ENCODE measurements at places on chromosomes 1 and 21.

DNA sequence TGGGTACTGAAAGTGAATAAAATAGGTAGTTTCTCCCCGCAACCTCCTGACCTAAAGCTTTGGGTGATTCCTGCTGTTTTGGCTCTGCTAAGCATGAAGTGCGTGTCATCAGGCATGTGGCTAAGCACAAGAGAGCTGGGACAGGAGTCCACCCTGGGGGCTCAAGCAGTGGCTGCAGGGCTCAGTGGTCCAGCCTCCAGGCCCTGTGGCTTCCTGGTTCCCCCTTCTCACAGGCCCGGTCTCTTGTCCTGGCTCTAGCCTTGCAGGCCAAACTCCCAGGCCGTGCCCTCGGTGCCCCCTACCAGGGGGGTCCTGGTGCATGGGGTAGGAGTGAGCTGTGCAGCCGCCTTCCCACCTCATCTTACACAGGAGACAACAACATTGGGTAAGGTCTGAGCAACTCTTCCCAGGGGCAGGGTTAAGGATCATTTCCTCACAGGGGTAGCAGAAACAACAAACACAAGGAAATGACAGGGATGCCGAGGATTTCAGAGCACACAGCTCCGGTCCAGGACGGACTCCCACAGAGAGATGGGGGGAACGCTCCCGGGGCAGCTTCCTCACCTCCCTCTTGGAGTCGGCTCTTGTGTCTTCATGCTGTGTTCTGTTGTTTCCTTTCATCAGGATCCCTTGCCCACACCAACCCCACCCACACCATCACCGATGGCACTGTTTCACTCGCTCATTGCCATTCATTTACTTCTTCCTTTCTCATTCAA, 19.8 kb upstream of the SLC2A1 start:
- no peak for DNase-seq

- DNase-seq, result no peak
Measured at GRCh38 chr1:164563721-164564360, 4.9 kb downstream of the PBX1 start.

- DNase-seq, result no peak
Measured at GRCh38 chr1:172383536-172383935, 36.9 kb upstream of the C1orf105 start.

DNA sequence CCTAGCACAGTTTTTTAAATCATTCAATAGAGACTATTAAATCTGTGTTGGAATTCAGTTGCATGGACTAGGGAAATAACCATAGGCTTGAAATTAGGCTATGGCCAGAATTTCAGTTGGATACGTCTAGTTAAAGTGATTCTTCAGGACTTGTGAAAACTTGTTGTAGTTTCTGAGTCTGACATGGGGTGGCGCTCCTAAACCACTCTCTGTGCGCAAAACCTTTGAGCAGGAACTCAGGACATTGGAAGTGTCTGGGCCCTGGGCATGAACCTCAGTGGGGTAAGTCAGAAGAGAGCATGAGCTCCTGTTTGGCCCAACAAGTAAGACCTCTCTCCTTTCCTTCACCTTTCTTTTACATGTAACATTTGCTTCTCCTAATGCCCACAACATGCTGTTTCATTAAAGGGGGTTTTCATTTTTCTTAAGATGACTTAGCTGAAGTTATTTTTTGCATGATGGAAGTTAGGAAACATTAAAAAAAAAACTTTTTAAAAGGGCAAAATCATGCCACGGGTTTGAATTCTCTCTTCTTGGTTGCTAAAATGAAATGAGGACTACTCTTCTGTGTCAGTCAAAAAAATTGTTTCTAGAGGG, 17.1 kb upstream of the CCDC190 start:
- DNase-seq, result peak; percentile 73

DNA sequence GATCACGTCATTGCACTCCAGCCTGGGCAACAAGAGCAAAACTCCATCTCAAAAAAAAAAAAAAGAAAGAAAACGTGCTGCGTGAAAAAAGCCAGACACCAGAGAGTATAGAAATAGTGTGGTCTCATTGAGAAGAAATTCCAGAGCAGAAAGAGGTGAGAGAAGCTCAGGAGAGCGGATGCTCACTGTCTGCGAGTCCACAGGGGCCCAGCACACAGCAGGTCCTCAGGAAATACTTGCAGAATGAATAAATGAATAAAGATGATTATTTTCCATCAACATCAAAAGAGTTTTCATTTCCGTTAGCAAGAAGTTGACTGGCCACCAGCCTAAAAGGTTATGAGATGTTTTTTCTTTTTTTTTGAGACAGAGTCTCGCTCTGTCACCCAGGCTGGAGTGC, 14.4 kb downstream of the CASP9 start:
- no peak for DNase-seq

DNA sequence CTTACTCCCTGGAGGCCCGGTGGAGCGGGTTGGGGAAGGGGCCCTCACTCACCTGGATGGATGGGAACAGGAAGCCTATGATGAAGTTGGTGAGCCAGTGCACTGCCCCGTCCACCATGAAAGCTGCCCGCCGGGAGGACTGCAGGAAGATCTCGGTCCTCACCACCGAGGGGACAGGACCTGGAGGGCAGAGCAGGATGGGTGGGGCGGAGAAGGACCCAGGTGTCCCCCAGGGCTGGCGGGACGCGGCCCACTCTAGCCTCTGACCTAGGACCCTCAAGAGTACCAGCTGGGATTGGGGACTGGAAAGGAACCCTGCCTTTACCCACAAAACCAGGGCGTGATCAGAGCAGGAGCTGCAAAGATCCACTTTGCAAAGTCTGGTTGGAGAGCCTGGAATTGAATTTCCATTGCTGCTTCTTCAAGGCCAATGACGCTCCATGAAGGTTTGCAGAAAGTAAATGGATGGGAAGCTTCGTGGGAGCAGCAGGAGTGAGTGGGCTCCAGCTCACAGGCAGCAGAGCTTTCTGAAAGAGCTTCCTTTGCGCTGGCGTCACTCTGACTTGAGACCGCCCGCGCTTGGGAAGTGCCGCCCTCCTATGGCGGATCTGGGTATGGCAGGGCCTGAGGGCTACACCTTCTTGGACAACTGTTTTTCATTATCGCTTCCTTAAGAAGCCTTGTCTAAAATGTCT, 21.4 kb downstream of the SLC2A7 start:
- peak; percentile 89 for DNase-seq

- no peak for DNase-seq
Measured at GRCh38 chr1:182397653-182398393, 2.6 kb downstream of the TEDDM1 start.

DNA sequence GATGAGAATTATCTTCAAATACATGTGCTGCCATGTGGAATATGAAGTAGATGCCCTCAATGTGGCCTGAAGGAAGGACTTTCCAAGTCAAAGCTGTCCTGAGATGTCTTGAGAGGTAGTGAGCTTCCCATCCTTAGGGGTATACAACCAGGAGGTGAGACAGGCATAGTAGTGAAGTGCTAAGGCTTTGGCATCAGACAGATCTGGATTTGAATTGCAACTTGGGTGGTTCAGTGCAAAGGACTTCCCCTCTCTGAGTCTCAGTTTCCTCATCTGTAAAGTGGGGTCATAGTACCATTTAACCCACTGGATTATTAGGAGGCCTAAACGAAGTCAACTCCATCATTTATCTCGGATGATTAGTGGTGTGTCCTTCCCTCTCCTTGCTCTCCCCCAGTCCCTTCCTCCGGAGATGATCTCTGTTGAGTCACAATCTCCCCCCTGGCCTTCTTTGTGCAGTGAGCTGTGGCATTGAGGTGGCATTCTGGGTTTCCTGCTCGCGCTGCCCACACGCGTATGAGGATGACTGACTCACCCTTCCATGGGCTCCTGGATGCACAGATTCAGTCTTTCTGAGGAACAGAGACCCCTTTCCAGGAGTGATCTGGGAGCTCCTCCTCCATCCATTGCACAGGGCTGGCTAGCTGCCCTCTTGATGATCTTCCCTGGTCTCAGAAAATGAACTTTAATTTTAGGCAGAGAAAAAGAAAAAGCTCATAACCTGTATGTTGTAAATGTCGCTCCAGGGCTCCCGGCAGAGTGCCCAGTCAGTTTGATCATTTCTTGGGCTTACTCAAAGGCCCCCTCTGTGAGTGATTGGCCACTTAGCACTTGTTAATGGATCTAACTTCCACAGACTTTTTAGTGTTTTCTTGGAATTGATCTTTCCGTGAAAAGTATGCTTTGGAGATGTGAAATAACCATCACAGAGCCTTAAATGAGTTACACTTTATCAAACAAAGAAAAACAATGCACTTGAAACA, 354.6 kb downstream of the PTPRU start:
- no peak for DNase-seq

GRCh38 chr1:232923739-232924386, 26.5 kb upstream of the NTPCR start:
- DNase-seq, result no peak

GRCh38 chr1:25622531-25622930, 5.9 kb downstream of the MAN1C1 start:
- no peak for DNase-seq

- DNase-seq, result no peak
Measured at GRCh38 chr21:38488640-38489270, 9.5 kb downstream of the ERG start.

GRCh38 chr1:24904731-24905354, 25.2 kb downstream of the RUNX3 start:
- DNase-seq, result no peak

- peak; percentile 81 for DNase-seq
Measured at GRCh38 chr1:209937996-209938959, at the start of gene SYT14. Gene SYT14 (plus strand): TSS chr1:209938217. CDS start chr1:209938265, 48 bp downstream.
